ENCODE measurements at places on chromosomes 6 and 20.
A peak's percentile ranks its signal among the peaks of the same experiment; 100 is the strongest.

- no peak for DNase-seq
Measured at GRCh38 chr20:44031001-44031574, 116.4 kb downstream of the TOX2 start.

DNA sequence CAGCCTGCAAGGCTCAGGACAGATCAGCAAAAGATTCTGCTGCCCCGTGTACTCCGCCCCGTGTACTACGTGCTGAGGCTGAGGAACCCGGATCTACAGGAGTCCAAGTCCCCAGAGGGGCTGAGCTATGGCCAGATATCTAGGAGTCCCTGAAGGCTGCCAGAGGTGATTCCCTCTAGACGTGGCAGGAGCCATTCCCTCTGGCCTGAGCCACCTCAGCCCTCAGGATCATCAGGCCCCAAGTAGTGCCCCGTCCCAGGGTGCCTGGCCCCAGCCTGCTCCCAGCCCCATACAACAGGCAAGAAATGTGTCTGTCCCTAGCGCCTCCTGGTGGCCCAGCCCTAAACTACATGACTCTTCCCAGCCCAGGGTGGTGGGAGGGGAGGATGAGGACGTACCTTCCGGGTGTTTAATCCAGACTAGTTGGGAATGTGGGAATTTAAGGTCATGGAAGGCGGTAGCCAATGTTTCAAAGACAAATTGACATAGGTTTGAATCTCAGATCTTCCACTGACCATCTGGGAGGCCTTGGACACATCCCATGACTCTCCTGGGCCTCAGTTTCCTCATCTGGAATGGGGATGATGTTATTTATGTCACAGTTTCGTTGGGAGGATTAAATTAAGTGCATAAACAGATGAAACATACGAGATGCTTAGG is 49.4 kb upstream of the PTPN1 start:
- DNase-seq, result peak; percentile 79

- DNase-seq, result no peak
Measured at GRCh38 chr6:35186571-35186970, 27.2 kb upstream of the SCUBE3 start.

- no peak for DNase-seq
Measured at GRCh38 chr6:35007016-35007415, 118.0 kb downstream of the ANKS1A start.

- DNase-seq, result no peak
Measured at GRCh38 chr6:70163795-70164194, 139.1 kb downstream of the COL9A1 start.

- peak; percentile 88 for DNase-seq
Measured at GRCh38 chr6:90285611-90286381, 10.8 kb downstream of the BACH2 start.

GRCh38 chr6:25217829-25218228 is 61.3 kb upstream of the CARMIL1 start:
- DNase-seq, result no peak

DNA sequence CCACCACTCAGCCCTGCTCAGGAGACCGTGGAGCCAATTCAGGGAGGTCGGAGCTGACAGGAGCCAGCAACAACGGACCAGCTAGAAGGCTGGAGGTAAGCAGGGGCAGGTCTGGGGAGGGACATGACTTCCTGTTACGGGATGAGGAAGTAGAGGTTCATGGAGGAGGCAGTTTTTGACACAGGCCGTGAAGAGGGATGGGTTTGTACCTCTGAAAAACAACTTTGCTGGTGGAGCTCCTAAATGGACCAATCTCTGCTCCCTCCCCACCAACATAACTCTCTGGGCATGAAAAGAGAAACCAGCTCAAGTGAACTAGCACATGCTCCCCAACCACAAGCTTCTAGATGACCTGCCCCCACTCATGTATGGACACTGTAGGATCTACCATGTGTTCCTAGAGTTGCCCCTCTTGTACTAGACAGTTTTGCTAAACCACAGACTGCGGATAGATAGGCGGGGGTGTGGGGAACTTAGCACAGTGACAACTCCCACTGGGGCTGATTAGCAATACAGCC is 31.4 kb downstream of the RALGAPA2 start:
- DNase-seq, result peak; percentile 29

DNA sequence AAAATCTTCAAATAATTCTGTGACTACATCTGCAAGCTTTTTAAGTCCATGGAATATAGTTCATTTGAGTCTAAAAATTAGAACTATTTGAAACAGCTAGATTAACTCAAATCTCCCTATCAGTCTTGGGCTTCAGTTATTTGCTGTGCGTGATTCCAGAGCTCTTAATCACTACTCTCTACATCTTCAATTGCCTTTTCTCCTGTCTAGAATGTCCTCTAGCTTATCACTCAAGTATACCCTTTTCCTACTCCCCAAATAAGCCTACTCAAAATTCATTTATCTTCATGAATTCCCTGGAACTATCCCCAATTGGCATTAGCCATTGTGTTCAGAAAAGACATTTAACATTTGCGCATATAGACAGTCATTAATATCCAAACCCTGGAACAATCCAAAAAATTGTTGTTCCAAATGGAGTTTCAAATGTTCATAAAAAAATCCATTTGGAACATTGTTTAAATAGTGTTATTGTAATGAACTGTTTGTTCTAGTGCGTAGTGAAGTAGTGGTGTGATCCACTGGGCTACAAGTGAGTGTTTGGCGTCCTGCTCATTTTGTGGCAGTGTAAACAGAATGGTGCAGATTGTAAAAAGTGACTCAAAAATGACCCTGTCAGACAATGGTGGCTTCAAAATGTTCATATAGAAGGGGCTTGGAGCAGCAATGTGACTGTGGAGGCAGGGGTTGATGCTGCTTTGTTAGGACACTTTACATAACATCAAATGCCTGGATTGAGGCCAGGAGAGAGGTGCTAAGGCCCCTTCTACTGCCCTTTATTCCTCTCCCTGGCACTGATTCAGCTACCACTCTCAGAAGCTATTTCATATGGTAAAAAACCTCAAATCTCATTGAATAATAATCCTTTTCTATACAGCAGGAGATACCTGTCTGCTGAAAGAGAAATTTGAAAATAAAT is 122.3 kb downstream of the KIF6 start:
- DNase-seq, result no peak

DNA sequence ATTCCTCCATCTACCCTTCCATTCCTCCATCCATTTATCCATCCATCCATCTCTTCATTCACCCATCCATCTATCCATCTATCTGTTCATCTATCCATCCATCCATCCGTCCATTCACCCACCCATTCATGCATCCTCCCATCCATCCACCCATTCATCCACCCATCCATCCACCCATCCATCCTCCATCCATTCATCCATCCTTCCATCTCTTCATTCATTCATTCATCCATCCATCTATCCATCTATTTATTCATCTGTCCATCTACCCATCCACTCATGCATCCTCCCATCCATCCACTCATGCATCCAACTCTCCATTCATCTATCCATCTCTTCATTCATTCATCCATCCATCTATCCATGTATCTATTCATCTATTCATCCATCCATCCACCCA is 380.9 kb downstream of the CDH4 start:
- no peak for DNase-seq

DNA sequence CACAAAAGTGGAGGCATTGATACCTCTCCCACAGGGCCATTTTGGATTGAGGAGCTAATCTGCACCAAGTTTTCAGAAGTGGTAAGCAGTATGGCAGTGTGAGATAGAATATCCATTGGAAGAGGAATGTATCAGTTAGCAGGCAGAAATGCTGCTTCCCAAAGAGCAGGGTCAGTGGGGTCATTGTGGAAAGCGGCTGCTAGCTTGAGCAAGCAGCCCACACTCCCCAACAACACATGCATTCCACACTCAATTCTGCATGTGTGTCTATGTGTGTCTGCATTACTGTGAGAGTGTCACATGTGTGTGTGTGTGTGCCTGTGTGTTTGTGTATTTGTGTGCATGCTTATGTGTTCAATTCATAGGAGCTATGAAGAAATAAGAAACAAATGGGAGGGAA is 190.9 kb upstream of the FOXA2 start:
- DNase-seq, result no peak

GRCh38 chr6:35139924-35140638 is 1.1 kb downstream of the TCP11 start:
- peak; percentile 59 for DNase-seq

GRCh38 chr20:25082498-25082873 is 545 bp upstream of the VSX1 start:
- no peak for DNase-seq

GRCh38 chr6:169163411-169163901 is 90.2 kb downstream of the THBS2 start:
- no peak for DNase-seq

DNA sequence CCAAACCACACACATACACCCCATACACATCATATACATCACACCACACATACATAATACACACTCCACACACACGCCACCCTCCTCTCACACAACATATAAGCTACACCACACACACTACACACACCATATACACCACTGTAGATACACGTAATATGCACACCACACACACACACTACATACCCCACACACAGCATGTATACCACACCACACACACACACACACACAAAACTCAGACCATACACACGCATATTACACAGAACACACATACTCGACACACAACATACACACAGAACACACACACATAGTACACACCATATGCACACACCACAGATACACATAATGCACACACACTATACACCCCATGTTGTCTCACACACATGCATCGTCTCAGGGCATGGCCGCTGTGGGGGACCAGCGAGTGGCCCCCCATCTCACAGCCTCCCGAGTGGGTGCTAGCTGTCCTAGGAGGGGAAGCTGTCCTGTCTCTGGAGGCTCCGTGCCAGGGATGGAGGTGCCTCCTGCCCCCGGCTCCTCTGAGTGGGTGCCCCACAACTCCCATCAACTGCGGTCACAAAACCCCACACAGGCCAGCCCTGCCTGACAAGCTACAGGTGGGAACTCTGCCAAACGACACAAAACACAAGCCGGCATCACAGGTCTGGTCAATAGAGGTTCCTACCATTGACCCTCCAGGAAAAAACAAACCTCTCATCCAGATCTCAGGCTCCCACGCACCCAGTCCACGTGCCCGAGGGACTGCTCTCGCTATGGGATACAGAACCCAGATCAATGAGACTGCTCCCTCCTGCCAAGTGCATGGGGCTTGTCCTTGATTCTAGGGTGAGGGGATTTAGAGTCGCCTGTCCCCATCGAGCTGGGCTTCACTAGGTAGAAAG is 49.1 kb downstream of the DACT2 start:
- no peak for DNase-seq

- peak; percentile 59 for DNase-seq
Measured at GRCh38 chr6:13453771-13454251, 33.6 kb downstream of the GFOD1 start.

DNA sequence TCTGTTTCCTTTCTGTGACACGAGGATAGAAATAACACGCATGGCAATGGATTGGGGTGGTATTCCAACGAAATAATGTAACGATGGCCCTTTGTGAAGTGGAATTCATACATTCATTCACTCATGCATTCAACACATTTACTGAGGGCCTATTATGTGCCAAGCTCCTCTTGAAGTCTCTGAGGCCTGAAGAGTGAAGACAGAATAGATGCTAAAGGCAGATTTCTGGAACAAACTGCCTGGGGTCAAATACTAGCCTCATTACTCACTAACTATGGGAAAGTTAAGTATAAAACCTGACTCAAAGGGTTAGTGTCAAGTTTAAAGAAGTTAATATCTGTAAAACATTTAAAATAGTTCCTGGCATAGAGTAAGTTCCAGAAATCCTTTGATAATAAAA is 279.6 kb upstream of the SULF2 start:
- DNase-seq, result no peak

DNA sequence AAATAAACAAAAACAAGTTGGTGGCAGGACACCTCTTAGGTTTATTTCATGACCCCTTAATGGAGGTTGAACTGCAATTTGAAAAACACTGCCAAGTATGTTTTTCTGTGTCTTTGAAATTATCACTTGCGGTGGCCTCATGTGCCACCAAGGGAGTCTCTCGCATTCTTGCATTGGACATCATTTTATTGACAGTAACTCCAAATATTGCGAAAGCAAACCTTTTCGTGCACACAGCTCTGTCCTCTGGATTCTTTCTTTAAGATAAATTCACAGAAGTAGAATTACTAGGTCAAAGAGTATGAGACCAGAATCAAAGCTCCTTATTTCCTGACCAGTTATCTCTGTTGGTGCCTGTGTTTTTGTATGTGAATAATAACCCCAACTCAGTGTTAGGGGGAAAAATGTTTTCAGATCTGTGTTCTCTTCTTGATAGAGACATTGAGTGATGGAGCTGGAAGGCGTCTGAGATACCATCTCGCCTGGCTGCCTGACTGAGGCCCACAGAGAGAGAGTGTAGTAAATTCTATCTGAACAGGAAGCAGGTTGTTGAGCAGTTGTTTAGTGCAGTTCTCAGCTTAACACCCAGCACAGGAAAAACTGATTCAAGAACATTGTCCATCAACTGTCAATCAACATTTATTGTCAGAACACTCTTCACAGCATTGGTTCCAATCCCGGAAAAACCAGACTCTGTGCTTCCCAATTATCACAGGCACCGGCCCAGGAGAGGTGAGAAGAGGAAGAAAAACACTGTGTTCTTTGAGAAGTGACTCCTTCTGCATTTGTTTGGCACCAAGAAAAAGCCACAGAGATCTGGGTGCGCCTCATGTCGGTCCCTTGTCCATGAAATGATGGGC is 2.2 kb upstream of the CCDC167 start:
- DNase-seq, result no peak

GRCh38 chr6:155894262-155894661 is 438.6 kb upstream of the NOX3 start:
- DNase-seq, result no peak

GRCh38 chr6:21115111-21115510 is 478.4 kb upstream of the SOX4 start:
- no peak for DNase-seq

- no peak for DNase-seq
Measured at GRCh38 chr6:129719692-129720091, 9.7 kb upstream of the ARHGAP18 start.

DNA sequence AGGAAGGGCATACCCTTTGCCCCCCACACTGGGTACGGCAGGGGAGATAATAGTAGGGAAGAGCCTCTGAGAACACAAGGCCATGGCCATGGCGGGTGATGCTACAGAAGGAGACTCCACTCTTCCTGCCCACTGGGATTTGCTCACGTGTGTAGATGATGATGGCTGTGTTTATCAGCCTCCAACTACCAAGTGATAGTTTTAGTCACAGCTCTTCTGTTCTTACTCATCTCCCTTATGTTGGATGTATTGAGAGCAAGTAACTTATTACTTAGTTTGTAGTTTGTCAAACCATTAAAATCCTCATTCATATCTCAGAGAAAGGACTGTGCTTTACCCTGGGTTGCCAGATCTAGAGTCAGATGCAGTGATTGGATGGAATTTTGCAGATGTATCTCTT is 66.0 kb downstream of the CDH26 start:
- no peak for DNase-seq

DNA sequence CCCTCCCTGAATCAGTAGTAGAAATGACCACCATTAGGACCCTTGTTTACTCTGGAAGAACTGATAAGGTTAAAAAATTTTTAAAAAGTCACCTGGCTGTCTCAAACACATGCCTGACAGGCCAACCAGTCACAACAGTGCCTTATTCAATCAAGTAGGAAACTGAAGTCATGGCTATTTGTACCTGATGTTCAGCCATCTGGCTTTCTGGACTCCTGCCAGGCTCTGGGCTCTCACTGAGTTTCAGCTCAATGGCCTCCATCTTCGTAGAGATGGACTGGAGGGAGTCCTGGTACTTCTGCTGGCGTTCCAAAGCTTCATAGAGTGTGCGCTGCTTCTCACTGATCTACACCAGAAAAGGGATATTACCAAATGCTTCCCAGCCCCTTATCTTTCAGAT is 343.8 kb downstream of the SYNE1 start:
- DNase-seq, result no peak

GRCh38 chr6:80015839-80016435 is 11.5 kb downstream of the TTK start:
- no peak for DNase-seq

- DNase-seq, result peak; percentile 54
Measured at GRCh38 chr6:166989427-166990032, 9.7 kb upstream of the CEP43 start.

Data from inflammatory macrophage treated with lipopolysaccharide for 4 hours (primary cell).